ENCODE measurements at places on chromosomes 4 and X. TPM values are rescaled to one million over a fixed set of nuclear protein-coding genes. Genes with fewer than 3 reads are reported as not detected.

DNA sequence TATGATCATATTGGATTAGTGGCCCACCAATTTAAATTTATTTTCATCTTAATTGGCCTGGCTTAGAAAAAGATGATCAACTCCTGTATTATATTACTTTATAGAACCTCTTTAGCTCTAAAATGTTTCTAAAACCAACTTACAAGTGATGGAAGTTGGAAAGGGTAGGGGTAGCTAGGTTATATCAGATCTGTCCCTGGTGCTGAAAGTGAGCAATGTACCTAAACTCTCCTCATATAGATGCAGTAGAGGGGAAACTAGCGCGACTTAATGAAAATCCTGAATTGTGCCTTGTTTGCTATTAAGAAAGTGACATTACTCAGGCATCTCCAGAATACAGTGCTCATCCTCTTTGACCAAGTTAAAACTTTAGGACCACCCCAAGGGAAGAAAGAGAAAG is 7.5 kb upstream of the PTCHD1 start:
- no peak for DNase-seq

DNA sequence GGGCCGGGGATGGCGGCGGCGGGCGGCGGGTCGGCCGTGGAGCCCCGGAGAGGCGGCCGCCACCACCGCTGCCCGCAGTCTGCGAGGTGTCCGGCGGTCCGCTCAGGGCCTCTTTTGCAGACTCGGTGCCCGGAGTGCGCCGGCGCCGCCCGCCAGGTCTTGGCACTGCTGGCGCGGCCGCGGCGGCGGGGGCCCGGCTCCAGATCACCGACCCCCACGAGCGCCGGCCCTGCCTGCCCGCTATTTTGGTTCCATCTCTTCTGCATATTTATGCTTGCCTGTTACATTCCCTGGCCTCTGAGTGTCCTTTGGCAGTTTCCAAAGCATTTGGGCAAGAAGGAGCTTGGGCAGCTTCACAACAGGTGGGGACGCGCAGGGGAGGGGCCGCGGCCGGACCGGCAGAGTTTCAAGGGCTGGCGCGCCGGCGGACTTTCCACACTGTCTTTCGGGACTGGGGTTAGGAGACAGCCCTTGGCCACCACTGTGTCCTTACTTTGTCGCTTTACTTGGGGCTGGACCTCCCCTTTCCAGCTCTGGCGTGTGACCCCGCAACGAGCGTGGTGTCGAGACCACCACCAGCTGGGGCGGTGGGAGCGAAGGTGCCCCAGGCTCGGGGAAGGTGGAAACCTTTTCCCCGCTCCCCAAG is 668 bp upstream of the TAPT1 start:
- no peak for DNase-seq

DNA sequence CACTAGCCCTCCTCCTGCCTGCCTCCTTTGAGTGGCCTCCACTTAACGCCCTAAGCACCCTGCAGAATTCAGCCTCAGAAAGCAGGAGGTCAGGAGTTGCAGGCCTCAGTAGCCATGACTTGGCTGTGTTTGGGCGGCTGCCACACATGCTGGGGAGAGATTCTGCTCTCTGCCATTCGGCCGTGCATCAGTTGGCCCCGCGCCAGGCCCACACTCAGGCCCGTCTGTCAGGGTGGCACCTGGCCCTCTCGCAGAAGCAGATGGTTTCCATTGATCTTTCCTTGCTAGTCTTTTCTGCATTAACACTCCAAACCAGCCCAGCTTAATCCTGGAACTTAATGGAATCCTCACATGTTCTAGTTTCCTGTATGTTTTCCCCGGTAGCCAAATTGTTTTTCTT is 30.7 kb upstream of the ATP6AP2 start:
- no peak for DNase-seq

GRCh38 chr4:77586951-77587383 is 18.7 kb upstream of the CXCL13 start:
- no peak for DNase-seq

Gene SUPT20HL2
- not detected for total RNA-seq

DNA sequence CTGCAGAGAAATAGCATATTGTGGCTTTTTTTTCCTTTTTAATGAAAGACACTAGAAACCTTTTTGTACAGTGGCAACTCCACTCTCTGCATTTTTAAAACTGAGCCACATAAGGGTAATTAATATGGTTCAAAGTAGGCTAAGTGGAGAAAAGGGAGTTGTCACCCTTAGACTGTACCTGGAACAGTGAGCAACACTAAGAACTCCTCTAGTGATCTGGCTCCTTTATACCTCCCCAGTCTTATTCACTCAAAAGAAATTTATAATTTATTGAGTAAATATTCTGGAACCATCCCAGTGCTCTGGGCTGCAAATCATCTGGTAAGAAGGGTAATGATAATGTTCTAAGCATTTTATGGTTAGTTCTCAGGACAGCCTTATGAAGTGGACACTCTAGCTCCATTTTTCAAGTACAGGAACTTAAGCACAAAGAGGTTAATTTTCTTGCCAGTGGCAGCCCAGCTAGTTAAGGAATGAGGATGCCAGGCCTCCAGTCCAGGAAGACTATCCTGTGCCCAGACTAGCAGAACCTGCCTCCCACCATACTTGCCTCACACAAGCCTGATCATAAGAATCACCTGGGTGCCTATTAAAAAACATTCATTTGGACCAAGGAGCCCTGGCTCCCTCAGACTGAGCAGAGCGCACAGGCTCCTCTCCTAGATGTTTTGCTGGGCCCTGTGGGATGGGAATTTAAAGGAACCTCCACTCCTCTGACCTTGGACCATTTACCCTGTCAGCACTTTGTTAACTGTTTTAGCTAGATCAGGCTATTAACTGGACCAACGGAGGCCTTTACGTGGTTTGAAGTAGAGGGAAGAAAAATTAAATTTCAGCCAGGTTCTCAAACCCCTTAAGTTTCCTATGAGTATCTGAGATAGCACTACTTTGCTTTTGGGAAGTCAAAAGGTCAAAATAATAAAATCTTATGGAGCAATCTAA is 102.6 kb downstream of the PDE5A start:
- DNase-seq, result no peak

DNA sequence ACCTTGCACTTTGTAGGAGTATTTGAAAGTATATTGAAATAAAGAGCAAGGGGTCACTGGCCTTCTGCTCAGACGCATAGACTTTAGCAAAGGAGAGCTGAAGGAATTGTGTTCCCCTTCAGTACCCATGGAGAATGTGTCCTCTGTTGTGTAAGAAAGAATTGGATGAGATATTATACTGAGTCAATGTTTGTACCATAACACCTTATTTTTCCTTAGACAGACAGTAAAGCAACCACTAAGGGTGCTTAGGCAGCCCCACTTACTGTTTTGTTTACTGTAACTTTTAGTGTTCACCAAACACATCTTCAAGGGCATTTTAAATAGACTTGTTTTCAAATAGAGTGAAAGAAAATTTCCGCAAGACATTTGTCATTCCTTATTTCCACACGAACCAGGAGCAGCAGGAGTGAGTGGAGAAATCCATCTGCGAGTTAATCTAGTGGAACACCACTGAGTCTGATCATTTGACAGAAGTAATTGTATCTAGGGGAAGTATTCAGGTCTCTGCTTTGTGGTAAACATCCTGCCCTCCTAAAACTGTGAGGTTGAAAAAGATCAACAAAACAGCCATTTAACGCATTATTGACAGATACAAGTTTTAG is 89.5 kb downstream of the SLIT2 start:
- no peak for DNase-seq

GRCh38 chr4:159227984-159228383 is 125.1 kb downstream of the RAPGEF2 start:
- peak; percentile 85 for DNase-seq

- no peak for DNase-seq
Observed at GRCh38 chrX:123184219-123184865, at the start of gene GRIA3. GRIA3 (plus strand) TSS chrX:123184278; CDS start chrX:123184536, 258 bp downstream.

Gene NWD2
- total RNA-seq, result not detected

DNA sequence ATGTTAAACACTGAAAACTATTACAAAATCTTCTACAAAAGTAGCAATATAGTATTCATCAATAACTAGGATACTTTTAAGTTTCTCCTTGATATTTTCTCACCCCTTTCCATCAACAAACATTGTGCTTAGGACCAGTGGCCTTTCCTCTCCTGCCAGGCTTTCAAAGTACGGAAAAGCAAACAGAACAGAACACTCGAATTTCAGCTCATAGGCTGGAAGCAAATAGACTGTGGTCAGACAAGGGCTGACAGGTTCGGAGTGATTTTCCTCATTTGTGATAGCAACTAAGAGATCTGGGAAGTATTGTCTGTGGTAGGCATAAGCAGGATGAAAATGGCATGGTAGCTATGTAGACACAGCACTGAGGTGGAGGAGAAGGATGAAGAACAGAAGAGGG is 68.6 kb upstream of the SORBS2 start:
- no peak for DNase-seq

Gene DAPP1
- total RNA-seq, result not detected

GRCh38 chrX:31251336-31251735 is 179.5 kb upstream of the FTHL17 start:
- no peak for DNase-seq

Gene MAP3K15
- total RNA-seq, result 0.13 TPM

GRCh38 chrX:72492499-72492898 is 80.1 kb downstream of the HDAC8 start:
- no peak for DNase-seq

DNA sequence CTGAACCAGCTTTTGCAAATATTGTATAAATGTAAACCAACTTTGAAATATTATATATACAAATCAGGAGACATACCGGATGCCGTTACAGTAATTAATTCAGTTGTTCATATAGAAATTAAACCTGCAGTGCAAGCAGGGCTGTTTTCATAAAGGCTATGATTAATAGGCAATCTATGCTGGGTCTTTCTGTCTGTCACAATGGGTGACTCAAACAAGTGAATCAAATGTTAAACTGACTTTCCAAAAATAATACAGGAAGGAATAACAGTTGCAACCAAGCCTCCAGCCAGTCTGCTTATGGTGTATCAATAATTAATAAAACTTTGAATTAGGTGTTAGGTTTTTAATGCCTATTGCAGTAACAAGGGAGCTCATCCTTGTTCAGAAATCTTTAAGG is 43.9 kb downstream of the GABRB1 start:
- no peak for DNase-seq

Gene ZXDA
- 11.8 TPM for total RNA-seq

GRCh38 chrX:129831091-129831885 is 12.4 kb downstream of the ZDHHC9 start:
- no peak for DNase-seq

DNA sequence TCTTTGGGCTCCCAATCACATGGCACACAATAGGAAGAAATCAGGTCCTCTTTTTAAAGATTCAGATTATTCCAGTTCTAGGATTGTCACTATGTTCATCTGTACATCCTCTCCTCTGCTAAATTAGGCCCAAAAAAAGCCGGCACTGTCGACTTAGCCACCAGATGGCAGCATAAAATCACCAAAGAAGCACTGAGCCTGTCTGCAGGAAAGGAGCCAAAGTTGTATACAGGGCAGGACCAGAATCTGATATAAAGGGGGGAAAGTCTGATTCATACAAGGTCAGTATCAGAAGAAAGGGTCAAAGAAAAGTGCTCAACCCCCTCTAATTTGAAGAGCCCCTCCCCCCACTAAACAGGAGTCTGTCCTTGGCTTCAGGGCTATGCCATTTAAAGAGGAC is 292.5 kb downstream of the CHIC1 start:
- peak; percentile 36 for DNase-seq

DNA sequence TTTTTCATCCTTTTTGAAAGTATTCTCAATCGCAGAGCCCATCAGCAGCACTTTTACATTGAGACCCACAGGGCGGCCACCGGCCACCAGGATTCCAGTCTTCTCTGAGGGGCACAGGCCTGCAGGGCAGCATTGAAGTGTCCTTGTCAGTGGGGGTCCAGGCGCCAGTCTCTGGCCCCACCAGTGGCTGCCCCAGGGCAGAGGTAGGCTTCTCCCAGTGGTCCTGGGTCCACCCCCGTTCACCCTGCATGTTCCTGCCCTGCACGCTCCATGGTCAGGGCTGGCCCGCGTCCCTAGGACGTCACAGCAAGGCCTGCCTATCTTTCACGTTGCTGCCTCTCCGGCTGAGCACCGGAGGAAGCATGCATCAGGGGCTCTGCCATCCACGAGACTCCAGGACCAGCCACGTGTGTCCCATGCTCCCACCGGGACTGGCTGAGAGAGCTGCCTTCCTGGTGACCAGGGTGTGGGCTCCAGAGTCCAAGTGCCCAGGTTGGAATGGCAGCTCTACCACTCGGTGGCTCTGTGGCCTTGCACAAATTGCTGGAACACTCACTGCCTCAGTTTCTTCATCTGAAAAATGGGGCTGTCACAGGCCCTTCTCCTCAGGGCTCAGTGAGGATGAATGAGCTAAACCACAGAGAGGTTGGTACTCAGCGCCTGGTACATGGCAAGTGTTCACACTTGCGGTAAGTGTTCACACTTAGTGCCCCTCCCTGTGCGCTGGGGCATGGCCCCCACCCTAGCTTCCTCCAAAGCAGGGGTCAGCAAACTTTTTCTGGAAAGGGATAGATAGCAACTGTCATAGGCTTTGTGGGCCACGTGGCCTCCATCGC is 30.7 kb upstream of the JAKMIP1 start:
- DNase-seq, result no peak

DNA sequence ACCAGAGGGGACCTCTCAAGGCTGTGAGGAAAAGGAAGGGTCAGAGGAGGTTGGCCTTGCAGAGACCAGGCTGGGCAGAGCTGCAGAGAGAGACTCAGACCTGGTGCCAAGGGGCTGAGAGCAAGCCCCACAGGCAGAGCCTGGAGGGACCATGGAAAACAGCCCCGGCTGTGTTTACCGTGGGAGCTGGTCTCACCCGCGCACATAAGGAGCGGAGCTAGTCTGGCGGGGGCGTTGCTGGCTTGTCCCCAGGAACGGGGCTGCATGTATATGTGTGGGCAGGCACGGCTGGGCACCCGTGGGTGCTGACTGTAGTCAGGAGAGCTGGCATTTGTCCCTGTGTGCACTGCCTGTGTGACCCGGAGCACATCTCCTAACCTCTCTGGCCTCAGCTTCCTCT is 45.7 kb downstream of the C4orf50 start:
- no peak for DNase-seq

GRCh38 chr4:1400831-1401408 is 5.3 kb downstream of the NKX1-1 start:
- no peak for DNase-seq

GRCh38 chr4:2262145-2262943 is 435 bp upstream of the MXD4 start:
- peak; percentile 99 for DNase-seq

DNA sequence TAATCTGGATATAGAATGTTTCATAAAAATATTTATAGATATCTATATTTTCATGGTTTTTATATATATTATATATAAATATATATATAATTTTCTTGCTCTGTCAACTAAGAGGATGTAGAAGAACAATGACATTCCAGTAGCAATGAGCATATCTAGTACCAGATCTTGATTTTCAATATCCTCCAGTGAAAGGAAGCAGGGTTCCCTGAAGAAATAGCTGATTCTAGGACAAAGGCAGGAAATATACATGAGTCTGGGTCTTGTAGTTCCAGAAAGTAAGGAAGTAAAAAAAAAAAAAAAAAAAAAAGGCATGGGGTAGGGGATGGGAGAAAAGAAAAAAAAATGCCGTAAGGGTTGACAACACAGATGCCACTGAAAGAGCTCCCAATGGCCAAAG is 241.4 kb downstream of the RASL11B start:
- peak; percentile 70 for DNase-seq

GRCh38 chr4:94642561-94642866 is 115.2 kb upstream of the BMPR1B start:
- DNase-seq, result no peak

Gene LRIT3
- total RNA-seq, result not detected

Gene CXXC4
- 0.04 TPM for total RNA-seq

Gene DOCK11
- 2.0 TPM for total RNA-seq
